ENCODE measurements at places on chromosomes 12 and 14.

DNA sequence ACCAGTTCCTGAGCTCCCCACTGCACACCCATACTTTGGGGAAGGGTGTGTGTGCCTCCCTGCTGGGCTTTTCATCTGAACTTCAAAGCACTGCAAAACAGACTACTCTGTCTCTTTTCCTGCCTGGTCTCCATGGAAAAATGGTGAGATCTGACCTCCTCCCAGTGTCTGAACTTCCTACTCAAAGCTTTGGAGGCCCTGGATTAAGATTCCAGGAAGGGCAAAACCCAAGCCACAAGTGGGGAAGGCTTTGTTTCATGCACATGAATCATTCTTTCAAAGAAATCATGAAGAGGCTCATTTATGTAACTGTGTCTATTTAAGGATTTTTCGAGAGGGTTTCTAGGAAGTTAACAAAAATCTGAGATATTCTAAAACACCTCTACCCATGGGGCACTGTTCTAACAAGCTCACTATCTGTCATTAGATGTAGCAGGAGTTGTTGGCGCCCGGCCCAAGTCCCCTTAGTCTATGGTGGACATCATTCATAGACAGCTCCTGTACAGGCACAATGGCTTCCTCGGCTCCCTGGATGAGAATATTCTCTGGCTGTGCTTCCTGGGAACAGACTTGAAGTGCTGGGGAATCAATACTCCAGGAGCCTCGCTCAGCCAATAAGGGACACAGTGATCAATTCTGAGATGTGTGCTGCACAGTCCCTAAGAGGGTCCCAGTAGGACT, 224.0 kb downstream of the KTN1 start:
- no peak for DNase-seq

DNA sequence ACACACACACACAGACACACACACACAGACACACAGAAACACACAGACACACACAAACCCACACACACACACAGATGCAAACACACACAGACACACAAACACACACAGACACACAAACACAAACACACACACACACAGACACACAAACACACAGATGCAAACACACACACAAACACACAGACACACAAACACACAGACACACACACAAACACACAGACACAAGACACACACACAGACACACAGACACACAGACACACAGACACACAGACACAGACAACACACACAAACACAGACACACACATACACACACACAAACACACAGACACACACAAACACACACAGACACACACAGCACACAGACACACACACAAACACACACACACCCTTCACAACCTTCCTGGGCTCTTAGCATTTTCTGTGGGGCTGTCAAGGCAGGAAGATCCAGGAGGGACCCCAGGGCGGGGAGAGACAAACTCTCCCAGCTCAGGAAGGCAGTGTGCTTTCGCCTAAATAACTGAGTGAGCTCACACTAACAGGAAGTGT, 24.2 kb upstream of the INF2 start:
- no peak for DNase-seq

- no peak for DNase-seq
Measured at GRCh38 chr14:51546603-51547258, 105.0 kb upstream of the FRMD6 start.

- no peak for DNase-seq
Measured at GRCh38 chr12:88720785-88721650, 140.7 kb upstream of the KITLG start.

DNA sequence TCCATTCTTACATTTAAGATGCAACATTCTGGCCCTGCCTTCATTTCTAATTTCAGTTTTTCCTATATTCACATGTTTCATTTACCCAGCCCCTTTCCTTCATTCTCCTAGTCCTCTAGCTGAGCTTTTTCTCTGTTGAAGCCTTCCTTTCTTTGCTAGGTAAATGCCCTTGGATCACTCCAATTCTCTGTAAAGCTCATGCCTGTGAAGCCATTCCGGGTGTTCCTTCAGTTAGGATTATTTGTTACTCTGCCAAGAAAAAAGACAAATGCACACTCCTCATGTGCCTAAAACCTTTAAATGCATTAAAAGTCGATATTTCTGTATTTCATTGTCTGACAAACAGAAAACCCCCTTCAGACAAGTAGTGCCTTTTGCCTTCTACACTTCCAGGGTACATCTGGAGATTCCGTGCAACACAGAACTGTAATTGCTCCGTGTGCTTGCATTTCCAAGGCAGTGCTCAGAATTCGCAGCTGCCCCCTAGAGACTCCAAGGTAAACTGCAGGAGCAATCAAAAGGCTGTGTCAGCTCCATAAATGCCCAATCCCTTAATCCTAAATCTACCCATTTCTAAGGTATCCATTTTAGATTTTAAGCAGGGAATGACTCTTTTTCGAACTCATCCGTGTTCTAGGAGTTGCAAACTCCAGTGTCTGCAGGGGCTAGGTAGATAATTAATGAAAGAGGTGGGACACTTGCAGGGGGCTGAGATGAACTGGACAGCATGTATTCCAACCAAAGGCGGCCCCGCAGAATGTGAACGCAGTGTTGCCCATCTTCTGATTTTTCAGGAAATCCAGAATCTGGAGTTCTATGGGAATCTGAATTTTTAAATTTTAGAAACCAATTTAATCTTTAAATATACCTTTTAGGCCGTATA, 320.2 kb downstream of the GRIN2B start:
- peak; percentile 6 for DNase-seq

DNA sequence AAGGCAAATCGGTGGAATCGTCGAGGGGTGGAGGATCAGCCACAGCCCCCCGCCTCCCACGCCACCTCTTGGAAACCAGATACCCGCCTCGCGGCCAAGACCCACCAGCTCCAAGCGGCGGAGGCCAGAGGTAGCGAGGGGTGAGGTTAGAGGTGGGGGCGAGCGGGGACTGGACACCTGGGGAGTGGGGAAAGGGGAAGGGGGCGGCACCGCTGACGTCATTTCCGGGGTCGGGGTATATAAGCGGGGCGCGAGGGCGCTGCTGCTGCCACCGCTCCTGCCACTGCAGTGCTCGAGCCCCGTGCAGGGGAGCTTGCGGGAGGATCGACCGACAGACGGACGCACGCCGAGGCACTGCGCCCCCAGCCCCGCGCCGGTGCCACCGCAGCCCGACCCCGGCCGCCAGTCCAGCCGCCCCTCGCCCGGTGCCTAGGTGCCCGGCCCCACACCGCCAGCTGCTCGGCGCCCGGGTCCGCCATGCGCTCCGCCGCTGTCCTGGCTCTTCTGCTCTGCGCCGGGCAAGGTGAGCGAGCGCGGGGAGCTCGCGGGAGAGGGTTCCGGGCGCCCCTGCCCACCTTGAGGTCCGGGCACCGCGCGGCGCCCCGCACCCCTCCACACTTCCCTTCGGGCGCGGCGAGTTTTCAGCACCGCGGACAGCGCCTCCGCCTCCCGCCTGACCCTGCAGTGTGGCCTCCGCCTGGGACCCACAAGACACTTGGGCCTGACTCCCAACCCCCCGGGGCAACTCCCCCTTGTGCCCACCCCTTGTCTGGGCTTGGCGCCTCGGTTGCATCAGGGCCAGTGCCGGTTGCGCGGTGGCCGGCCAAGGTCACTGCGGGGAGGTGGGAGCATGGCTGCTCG, at the start of gene CHGA:
CHGA (plus strand) TSS at position 268 of the 861 bp plus-strand sequence; CDS start at position 478, 210 bp downstream.
- DNase-seq: peak; percentile 5

DNA sequence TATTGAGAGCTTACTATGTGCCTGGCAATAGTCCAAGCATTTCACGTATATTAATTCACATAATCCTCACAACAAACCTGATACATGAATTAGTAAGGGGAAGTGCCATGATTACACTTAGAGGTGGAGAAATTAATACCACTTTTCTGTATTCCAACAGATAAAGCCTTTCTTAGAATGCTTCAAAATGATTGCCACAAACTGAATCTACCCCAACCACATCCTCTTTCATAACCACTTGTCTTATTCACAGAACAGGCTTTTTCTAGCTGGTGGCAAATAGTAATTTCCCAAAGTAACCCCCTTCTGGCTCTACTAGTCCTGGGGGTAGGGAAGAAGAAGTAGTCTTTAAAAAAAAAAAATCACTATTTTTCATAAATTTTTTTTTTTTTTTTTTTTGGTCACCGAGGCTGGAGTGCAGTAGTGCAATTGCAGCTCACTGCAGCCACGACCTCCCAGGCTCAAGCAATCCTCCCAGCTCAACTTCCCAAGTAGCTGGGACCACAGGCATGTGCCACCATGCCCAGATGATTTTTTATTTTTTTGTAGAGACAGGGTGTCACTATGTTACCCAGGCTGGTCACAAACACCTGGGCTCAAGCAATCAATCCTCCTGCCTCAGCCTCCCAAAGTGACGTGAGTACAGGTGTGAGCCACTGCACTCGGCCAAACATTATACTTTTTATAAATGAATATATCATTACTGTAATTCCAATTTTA, 59.0 kb upstream of the ARID2 start:
- no peak for DNase-seq

- no peak for DNase-seq
Measured at GRCh38 chr12:127414636-127415035, 852.3 kb upstream of the TMEM132C start.

DNA sequence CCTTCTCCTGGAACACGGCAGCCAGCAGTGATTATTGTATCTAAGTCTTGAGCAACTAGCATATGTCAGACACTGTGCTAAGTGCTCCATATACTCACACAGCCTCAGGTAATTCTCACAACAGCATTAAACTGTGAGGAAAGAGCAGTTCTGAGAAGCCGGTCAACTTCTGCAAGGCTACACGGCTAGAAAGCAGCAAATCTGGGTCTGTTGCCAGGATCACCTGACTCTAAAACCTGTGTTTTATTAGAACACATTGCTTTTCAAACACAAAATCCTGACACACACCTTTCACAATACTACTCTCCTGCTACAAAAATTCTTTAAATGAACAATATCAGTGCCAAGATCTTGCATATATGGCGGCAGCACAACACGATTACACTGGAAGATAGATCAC, 49.8 kb upstream of the CRACR2A start:
- DNase-seq: no peak

- DNase-seq: no peak
Measured at GRCh38 chr12:100845095-100845494, 50.5 kb downstream of the ANO4 start.

DNA sequence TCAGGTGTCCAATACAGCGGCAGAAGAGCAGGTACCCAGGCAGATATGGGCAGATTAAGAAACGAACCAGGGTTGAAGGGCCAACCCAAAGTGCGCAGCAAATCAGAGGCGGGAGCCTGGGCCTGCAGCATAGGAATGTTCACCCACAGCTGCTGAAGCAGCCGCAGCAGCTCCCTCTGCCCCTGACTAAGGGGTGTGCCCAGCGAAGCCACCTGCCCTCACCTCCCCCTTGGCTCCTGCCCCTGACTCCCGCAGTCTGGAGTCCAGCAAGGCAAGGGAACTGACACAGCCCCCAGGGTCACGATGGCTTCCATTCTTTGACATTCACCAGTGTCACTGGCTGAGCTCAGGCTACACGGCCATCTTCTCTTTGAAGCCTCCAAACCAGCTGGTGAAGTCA, 27.3 kb upstream of the ZFP36L1 start:
- no peak for DNase-seq

- DNase-seq: no peak
Measured at GRCh38 chr14:63478010-63478409, 65.2 kb downstream of the PPP2R5E start.

- DNase-seq: no peak
Measured at GRCh38 chr14:77041881-77042545, 13.5 kb upstream of the IRF2BPL start.

GRCh38 chr14:50039734-50040400, 76.5 kb downstream of the VCPKMT start:
- DNase-seq: no peak

DNA sequence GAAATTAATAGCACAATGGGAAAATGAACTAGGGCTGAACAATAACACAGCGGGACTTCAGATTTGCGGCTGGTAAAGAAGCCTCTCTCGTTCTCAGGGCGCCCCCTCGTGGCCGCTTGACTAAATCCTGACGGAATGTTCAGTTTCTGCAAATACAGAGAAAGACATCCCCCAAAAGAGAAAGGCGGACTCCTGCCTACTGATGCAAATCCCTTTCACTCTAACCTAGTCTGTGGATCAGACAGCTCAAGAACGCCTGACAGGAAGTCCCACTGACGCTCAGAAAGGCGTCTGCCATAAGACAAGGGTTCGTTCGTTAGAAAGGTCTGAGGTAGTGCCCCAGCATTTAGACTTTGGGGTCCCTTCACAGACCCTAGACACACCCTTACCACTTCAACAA, 2.5 kb downstream of the NUAK1 start:
- DNase-seq: peak; percentile 28

- no peak for DNase-seq
Measured at GRCh38 chr14:102610968-102611811, 18.7 kb downstream of the RCOR1 start.

GRCh38 chr12:132044661-132045412, 95.1 kb downstream of the EP400 start:
- DNase-seq: no peak

DNA sequence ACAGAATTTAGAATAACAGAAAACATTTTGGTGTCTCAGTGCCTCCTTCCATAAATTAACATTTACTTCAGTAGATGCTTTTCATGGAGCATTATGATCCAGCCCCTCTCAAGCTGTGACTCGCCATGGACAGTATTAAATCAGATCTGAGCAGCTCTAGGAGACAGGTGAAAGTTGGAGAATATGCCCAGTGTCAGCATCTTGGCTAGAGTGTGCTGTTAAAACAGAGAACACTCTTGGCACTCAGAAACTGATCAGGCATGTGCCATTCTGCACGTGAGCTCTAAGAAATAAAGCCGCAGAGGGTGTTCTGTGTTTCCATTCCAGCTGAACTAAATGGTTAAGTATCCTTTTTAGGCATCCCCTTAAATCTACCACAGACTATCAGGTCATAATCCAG, 68.0 kb downstream of the DIP2B start:
- DNase-seq: no peak

- DNase-seq: no peak
Measured at GRCh38 chr14:45095143-45095542, 11.2 kb downstream of the PRPF39 start.

- no peak for DNase-seq
Measured at GRCh38 chr14:44653641-44654040, 146.6 kb upstream of the FSCB start.

DNA sequence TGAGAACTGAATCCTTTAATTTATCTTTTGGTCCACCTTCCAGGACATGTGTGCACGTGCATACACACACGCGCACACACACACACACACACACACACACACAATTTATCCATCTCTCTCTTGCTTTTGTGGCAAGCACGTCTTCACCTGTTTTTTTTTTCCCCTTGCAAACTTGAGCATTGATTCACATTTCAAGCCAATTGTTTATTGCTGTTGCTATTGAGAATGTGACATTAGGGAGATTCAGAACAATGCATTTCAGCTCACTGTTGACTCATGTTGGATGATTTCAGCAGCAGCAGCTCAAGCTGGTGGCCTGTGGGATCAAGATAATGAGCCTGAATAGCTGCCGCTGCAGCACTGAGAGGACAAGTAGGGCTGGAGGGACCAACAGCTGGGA, 128.9 kb downstream of the SNAPC1 start:
- no peak for DNase-seq

- no peak for DNase-seq
Measured at GRCh38 chr14:69408331-69408960, 10.0 kb downstream of the SLC39A9 start.
